ENCODE measurements at places on chromosomes 2 and 18.

- no peak for DNase-seq
These were observed 12.8 kb downstream of the EHBP1 start for GRCh38 chr2:62718225-62718822.

GRCh38 chr18:395456-396250 lies 104.8 kb downstream of the COLEC12 start:
- DNase-seq = no peak

GRCh38 chr2:98034745-98035144 lies 39.0 kb upstream of the TMEM131 start:
- DNase-seq = no peak

- DNase-seq = no peak
These were observed 84.9 kb downstream of the DGKD start for GRCh38 chr2:233439191-233439590.

- no peak for DNase-seq
These were observed 246.2 kb upstream of the STON1 start for GRCh38 chr2:48283586-48284269.

GRCh38 chr2:224645722-224646121 lies 60.6 kb upstream of the CUL3 start:
- DNase-seq = no peak

GRCh38 chr2:7566382-7566881 lies 649.2 kb downstream of the RNF144A start:
- DNase-seq = no peak

GRCh38 chr2:201182650-201183364 lies at the start of gene CASP10:
Gene CASP10 (plus strand): TSS chr2:201183141. CDS start chr2:201185778, 2,637 bp downstream.
- peak; percentile 80 for DNase-seq

GRCh38 chr18:24810561-24811305 lies 350.3 kb downstream of the HRH4 start:
- no peak for DNase-seq

DNA sequence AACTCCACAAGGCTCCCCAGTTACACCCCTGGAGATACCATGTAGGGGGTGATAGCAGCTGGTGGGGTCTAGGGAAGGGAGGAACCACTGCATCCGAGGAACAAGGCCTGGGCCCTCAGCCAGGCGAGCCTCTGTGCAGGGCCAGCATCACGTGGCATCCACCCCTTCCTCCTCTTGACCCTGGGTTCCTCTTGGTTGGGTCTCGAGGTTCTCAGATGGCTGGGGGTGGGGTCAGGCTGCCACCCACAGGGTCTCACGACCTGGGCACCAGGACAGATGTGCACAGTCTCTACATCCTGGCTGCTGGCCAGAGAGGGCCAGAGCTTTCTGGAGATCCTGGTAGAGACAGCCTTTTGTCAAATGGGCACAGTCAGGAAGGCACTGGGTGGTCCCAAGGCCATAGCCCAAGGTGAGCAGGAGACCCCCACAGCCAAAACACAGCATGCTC lies 10.4 kb downstream of the HS6ST1 start:
- no peak for DNase-seq

GRCh38 chr2:158539176-158540005 lies 82.6 kb downstream of the PKP4 start:
- peak; percentile 14 for DNase-seq

GRCh38 chr18:75005626-75006025 lies 203.3 kb downstream of the PTGR3 start:
- DNase-seq = no peak

DNA sequence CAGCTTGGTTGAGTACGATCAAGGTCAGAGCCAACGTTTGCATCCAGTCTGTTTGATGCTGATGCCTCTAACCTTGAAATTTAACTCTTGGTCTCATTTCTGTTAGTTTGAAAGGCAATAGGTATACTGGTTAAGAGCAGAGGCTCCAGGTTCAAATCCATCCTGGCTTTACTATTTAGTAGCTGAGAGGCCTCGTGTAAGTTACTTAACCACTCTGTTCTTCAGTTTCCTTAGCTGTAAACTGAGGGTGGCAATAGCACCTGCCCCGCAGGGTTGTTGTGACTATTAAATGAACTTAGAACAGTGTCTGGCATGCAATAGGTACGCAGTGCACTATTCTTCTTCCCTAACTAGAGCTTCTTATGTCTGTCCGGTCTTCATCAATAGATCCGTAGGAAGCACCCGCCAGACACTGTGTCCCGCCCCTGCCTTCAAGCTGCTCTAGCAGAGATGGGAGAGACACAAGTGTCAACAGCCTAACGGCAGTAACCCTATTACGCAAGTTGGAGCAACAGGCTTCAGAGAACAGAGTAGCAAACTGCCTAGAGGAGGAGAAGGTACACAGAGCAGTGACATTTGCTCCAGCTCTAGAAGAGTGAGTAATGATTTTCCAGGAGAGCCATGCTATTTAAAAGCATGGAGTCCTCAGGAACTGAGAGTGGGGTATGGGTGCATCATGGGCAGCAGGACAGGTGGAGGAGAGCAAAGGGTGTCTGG lies 62.7 kb upstream of the ST3GAL5 start:
- DNase-seq = no peak

- DNase-seq = no peak
These were observed 403.2 kb downstream of the DSC3 start for GRCh38 chr18:30639361-30639760.

- DNase-seq = no peak
These were observed 10.7 kb downstream of the GPR45 start for GRCh38 chr2:105252271-105252670.

- DNase-seq = no peak
These were observed 95.1 kb downstream of the MTCL1 start for GRCh38 chr18:8800445-8800844.

GRCh38 chr2:178105566-178105965 lies 6.7 kb upstream of the RBM45 start:
- DNase-seq = no peak

GRCh38 chr2:209413311-209414014 lies 10.4 kb upstream of the MAP2 start:
- DNase-seq = no peak

GRCh38 chr2:204763974-204764703 lies 218.9 kb downstream of the PARD3B start:
- no peak for DNase-seq

GRCh38 chr18:74896390-74896991 lies 298.8 kb downstream of the ZNF407 start:
- DNase-seq = no peak

GRCh38 chr2:197904446-197904845 lies 100.1 kb downstream of the PLCL1 start:
- peak; percentile 70 for DNase-seq

DNA sequence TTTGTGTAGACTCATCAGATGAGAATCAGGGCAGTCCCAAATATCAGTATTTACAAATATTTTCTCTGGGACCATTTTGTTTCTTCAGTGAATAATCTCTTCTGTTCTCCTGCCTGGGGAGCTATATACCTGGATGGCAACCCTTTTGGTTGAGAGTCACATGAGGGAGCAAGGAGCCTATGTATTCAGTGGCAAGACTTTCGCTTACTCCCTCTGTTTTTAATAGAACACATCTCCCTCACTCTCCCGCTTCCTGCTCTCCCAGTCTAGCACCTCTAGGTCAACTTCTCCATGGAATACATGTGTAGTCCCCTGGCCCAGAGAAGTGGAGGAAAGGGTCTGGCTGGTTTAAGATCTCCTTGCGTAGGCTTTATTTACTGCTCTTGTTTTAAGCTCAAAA lies 600.3 kb downstream of the CCDC85A start:
- no peak for DNase-seq

- DNase-seq = no peak
These were observed 42.4 kb downstream of the KIF5C start for GRCh38 chr2:148917431-148917830.

- no peak for DNase-seq
These were observed 69.2 kb downstream of the DLGAP1 start for GRCh38 chr18:4385876-4386275.

DNA sequence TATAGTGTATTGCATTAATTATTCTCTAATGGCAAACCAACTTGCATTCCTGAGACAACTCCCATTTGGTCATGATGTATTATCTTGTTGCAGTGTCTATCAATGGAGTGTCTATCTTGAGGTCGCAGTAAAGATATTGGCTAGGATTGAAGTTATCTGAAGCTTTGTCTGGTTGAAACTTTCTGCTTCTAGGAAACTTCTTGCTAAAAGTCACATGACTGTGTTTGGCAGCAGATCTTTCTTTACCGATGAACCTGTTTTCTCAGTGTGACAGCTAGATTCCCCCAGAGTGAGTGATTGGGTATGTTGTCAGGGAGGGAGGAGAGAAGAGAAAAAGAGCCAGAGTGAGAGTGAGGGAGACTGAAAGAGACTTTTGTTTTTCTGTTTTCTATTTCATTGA lies 119.6 kb downstream of the QPCT start:
- no peak for DNase-seq

- no peak for DNase-seq
These were observed 87.9 kb downstream of the WDPCP start for GRCh38 chr2:63500398-63500797.

GRCh38 chr2:31475692-31476091 lies 61.1 kb upstream of the XDH start:
- no peak for DNase-seq

DNA sequence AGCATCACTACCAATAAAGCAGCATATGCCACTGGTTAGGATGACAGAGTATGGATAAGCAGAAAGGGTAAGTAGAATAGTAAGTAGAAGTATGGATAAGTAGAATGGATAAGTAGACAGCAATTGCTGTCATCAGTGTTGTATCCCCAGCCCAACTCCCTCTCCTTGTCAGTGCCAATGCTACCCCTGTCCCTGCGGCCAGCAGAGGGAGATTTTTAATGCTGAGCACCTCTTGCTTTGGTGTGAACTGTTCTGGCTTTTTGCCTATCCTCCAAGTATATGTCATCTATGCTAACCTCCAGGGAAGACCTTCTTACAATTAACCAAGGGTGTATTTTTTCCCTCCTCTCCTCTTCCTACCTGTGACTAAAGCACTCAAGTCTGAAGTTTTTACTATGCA lies 136.7 kb upstream of the SPHKAP start:
- peak; percentile 9 for DNase-seq

GRCh38 chr2:176414641-176415040 lies 145.4 kb downstream of the MTX2 start:
- DNase-seq = no peak

DNA sequence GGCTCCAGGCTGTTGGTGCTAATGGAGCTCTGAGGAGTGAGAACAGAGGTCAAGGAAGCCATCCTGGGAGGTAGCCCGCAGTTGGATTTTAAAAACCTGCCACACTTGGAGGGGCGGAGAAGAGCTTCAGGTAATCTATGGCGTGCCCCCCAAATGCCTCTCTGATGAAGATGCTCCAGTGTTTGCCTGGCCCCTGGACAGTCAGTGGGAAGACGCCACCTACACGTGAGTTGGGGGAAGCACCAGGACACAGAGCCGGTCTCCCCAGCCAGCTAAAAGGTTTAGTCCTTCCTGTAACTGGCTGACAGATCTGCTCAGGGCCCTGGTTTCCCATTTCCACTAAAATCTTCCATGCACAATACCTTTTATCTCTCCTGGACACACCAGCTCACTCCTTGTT lies 225.0 kb downstream of the TTC32 start:
- DNase-seq = peak; percentile 5

GRCh38 chr2:39127973-39128372 lies 7.1 kb upstream of the SOS1 start:
- no peak for DNase-seq

DNA sequence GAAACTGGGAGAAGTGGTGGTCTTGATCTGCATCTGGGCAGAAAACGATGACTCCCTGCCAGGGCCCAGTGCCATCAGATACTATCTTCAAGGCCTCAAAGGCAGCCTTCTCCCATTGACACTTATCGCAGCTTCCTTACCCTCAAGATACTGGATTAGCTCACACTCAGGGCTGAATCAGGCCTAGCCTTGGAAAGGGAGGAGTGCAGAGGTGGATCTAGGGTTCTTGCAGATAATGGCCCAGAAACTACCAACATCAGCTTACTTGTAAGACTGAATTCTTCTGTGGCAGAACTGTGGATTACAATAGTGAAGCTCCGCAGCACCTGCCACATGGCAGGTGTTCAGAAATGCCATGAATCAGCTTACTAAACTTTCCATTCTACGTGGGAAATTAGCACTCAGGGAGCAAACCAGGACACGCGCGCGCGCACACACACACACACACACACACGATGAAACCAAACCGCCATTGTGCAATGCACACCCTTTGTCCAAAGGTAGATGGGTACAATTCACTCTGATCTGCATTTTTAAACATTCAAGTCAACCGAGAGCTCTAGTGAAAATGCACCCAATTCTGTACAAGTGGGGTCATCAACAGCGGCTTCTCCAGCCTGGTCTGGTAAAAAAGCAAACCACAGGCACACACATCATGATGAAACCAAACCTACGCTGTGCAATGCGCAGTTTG lies 26.3 kb upstream of the TMEM182 start:
- DNase-seq = no peak

GRCh38 chr18:57954935-57955334 lies 89.1 kb upstream of the NEDD4L start:
- DNase-seq = no peak

DNA sequence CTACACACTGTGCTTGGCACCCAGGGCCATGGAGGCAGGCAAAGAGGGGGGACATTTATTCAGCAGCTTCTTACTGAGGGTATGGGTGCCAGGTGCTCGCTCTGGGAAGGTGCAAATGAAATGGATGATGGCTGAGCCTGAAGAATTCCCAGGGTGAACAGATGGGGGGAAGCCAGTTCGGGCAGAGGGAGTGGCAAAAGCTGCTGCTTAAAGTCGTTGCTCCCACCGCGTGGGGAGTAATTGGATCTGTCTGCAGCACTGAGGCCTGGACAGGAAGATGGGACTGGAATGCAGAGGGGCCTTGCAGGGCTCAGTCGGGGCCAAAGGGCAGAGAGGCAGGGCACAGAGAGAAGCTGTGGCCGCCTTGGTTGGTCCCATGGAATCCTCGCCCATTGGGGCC lies 51.2 kb downstream of the NEDD4L start:
- no peak for DNase-seq

GRCh38 chr2:23642516-23642915 lies 257.5 kb downstream of the KLHL29 start:
- DNase-seq = no peak

Measured in Jurkat, Clone E6-1 (cell line).